ENCODE measurements at places on chromosomes 3 and 15.

GRCh38 chr3:50605901-50606326, 5.7 kb downstream of the CISH start:
- DNase-seq = no peak

DNA sequence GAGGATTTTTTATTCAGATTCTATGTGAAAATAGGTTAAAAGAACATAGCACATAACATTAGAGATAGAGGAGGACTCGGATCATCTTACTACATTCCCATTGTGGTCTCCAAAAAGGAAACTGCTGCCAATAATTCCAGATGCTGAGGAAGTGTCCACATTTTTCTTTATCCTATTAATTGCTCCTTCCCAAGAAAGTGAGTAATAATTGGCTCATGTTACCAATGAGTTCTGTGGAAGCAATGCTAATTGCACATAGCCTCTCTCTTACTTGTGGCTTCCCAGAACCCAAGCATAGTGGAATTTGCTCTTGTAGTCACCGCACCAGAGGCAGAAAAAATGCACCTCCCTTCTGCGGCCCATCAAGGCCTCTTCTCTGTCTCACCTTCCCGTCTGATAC, 208.4 kb downstream of the PLOD2 start:
- DNase-seq = no peak

DNA sequence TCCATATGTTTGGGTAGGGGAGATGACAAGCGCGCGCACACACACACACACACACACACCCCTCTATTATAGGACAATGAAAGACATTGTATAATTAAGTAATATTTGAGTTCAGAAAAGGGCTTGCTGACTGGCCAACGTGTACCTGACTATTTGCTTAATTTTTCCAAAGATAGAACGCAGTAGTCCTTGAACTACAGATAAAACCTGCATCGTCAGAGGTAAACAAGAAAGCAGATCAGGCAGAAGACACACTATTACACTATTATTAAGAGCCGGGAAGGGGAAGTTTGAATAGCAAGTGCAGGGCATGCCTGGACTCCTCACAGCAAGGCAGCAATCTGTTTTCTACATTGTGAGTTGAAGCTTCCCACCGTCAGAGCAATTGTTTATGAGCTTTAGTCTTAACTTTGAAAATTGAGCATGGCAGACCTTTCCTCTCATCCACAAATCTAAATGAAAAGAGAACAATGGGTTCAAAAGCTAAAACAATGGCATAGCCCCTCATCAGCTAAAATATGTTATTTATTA, 427.7 kb downstream of the GABRG3 start:
- no peak for DNase-seq

GRCh38 chr15:100767001-100767825, 112.4 kb upstream of the ALDH1A3 start:
- DNase-seq = no peak

- DNase-seq = no peak
Observed at GRCh38 chr15:71444866-71445590, 329.8 kb downstream of the THSD4 start.

DNA sequence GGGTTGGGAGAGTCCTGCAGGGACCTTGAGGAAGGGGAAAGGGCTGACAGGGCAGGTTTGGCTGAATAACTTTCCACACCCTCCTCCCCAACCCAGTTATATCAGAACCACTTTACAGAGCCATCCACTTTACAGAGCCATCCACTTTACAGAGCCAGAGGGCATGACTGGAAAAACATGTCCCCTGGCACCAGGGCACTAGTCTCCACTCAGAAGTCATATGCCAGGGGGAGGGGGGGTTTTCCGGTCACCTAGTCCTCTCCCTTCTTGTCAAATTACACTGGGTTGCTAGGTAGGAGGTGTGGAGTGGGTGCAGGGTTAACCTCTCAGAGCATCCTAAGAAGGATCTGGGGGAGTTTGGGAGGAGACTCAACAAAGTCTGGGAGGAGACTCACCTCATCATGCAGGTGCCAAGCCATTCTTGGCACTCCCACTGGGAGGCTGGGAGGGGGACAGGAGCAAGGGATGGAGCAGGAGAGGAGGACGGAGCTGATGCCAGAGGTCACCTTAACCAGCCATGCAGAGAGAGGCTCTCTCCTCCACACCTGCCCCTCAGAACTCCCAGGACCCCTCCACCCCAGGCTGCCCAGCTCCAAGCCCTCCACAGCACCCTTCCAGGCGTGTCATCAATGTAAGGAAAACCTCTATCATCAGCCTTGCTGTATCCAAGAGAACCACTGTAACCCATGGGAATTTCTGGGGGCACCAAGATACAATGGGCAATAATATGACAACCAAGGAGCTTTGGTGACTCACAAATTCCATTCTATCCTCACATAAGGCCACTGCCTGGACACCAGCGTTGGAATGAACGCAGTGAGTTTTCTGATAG, 1.7 kb downstream of the LRRC2 start:
- DNase-seq = no peak

DNA sequence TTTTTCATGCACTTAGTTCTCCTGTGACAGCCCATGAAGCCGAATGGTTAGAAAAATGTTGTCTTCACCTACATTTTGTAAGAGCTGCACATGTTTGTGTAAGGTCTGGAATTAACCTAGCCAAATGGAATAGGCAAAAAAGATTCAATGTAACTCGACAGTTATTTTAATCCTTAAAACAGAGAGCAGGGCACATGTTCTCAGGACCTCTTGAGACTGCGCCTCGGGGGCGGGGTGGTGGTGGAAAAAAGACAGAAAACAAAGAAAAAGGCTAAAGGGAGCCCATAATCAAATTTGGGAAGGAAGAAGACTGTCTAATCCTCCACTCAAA, 702 bp upstream of the CSNK1G1 start:
- no peak for DNase-seq

DNA sequence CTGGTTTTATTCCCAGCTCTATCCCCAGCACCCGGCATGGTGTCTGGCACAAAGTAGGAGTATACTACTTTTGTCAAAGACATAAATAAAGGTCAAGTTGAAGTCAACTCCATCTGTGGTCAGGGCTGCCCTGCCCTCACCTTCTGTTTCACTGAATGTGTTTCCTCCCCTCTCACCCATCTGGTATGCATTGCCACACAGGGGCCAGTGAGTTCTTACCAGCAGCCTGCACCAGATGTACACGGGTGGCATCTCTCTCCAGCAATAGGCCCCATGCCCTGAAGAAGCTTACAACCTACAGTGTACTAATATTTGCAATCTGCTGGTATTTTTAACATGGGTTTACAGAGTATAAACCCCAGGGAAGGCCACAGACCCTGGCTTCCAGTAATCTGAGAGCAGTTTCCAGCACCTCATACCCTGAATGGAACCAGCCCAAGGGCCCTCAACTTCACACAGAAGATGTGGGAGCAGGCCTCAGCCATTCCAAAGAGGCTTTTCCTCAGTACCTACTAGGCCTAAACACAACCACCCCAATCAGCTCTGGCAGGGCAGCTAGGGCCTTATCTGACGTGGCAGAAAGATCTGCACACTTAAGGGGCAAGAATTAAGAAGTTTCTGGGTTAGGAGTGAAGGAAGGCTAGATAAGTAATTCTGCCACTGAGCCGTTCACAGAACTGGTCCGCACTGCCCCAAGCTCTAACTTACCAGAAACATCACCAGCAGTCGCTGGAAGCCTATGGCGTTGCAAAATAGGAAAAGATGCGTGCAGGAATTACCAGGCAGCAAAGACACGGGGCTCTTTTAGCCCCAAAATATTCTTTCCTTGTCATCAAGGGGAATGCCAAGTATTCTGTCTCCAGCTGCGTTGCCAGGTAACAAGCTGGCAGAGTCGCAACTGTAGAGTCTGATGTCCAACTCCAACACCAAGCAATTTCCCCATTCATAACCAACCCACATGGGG, 2.1 kb downstream of the IDH2 start:
- DNase-seq = no peak

- DNase-seq = no peak
Observed at GRCh38 chr3:197878427-197878826, 71.6 kb upstream of the RPL35A start.

DNA sequence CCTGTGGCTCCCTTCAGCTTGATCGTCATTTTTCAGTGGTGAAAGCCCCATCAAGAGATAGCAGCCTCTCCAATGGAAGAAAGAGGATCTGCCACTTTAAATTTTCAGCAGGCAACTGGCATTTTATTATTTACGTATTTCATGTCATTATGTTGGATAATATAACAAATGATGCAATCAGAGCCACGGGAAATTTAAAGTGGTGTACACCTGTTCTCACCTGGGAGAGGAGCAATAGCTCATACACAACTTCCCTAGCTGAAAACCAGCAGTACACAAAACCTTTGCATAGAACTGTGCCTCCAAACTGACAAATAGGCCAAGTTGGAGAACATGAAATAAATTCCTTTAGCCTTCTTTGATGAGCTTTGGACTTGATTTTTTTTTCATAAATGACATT, 136.9 kb downstream of the SATB1 start:
- no peak for DNase-seq

- DNase-seq = no peak
Observed at GRCh38 chr15:59501597-59501996, 63.6 kb downstream of the FAM81A start.

DNA sequence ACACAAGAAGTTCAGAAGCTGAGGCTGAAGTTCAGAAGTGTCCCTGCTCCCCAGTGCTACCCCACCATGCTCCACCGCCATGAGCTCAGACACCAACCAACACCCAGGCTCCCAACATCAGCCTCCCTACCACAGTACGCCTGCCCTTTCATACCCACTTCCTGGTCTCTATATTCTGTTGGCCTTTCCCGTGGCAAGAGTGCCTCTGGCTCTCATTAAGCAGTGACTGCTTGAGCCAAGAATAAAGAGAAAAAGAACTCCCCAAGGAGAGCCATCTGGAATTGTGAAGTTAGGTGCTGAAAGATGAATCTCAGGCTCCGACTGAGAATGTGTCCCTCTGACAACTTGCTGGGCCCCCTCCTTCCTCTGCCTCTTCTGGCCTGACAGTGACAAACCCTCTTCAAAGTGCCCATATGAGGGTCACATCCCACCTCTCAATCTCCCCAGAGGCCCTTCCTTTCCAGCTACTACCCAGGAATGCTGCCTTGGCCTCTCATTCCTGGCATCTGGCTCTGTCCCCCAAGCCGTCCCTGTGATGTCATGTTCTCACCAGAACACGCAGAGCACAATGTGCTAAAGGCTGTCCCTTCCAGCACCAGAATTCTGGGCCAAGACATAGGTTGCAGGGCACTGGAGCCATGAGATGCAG, 306.8 kb downstream of the NTRK3 start:
- DNase-seq = no peak

- DNase-seq = no peak
Observed at GRCh38 chr3:15456321-15456720, 28.9 kb downstream of the EAF1 start.

- no peak for DNase-seq
Observed at GRCh38 chr3:100261485-100261903, 702 bp downstream of the TBC1D23 start.

- no peak for DNase-seq
Observed at GRCh38 chr3:55819005-55819404, 331.9 kb upstream of the WNT5A start.

GRCh38 chr3:123148772-123149171, 53.0 kb upstream of the SEC22A start:
- DNase-seq = no peak

- DNase-seq = no peak
Observed at GRCh38 chr3:143209715-143210059, 90.1 kb downstream of the CHST2 start.

DNA sequence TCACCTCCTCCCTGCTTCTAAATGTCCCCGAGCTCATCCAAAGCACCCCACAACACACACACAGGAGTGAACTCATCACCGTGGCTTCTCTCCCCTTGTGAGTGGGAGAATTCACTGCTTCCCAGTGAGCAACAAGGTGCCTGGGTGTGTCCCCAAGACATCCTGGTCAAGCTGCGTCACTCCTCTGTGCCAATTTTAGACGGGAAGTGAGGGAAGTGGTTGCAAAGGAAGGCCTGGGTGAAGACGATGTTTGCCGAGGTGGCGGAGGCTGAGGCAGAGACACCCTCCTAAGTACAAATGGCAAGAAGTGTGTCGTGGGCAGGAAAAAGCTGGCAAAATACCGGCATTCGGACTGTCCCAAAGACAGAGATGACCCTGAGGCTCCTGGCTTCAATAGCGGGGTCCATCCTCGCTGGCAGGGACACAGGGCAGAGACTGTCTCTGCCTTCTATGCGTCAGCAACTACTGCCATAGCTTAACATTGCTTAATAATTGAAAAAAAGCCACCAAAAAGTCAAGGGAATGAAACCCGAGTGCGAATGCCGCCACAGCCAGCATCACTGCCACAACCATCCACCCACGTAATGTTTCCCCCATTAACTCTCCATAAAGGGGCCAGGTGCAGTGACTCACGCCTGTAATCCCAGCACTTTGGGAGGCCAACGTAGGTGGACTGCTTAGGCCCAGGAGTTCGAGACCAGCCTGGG, 72.8 kb downstream of the VGLL4 start:
- no peak for DNase-seq

DNA sequence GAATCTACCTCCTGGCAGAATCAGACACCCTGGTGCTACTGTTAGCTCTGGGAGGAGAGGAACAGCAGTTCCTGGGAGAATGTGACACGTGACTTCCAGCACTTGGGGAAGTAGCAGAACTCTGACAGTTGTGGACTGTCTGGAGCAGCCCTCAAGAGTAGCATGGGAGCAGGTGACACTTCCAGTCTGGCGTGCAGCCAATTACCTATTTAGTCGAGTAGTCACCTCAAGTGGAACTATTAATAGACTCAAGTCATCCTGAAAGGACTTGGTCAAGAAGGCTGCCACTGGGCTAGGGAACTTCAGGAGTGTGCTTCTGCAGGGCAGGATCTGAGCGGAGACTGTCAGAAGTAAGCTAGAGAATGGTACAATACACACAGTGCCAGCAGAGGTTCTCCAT, 62.3 kb downstream of the MTHFS start:
- no peak for DNase-seq

GRCh38 chr15:39205506-39206371, 375.1 kb upstream of the THBS1 start:
- DNase-seq = no peak
